Gastroesophageal sphincter (tissue), 4 donors: ENCODE measurements at places on chromosomes 12 and 14.

- no peak for ATAC-seq
Measured at GRCh38 chr14:69040353-69040752, 61.3 kb upstream of the ACTN1 start.

DNA sequence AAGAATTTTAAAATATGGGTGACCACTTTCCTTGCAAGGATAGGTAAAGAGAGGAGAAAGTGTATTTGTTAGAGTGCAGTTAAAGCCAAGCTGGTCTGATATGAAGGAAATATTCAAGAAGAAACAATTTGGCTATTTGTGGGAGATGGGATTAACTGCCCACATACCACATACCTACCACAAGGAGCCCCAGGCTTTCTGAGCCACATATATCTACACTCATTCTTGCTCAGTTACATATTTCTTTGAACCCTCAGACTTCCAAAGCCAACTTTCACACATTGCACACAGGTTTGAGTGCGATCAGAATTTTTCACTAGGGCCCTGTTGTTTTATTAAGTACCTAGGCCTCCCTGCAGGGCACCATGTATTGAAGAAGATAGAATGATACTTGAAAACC lies 330.2 kb downstream of the ZFP36L1 start:
- ATAC-seq = no peak

DNA sequence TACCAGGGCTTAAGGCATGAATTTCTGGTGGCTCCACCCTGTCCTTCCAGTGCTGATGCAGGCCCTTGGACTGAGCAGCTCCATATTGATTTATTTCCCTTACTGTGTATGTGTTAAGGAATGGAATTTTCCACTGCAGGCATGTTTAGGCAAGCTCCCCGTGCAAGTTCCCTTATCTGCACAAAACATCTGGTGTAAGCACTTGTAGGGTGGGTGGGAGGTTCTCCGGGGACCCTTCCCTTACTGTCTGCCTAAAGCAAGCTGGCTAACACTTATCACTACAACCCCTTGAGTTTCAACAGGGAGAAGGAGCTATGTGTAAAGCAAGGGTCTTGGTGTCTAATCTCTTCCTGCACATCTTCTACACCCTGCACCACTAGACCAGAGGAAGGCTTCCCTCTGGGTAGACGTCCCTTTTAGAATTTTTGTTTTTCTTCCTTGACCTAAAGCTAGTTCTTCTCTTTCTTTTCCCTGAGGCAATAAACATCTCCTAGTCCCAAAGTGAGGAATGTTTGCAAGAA lies 22.0 kb upstream of the DRAM1 start:
- no peak for ATAC-seq

- ATAC-seq = no peak
Measured at GRCh38 chr12:49232940-49233841, 31.7 kb upstream of the TUBA1C start.

- no peak for ATAC-seq
Measured at GRCh38 chr12:50765095-50765911, 1.4 kb downstream of the ATF1 start.

DNA sequence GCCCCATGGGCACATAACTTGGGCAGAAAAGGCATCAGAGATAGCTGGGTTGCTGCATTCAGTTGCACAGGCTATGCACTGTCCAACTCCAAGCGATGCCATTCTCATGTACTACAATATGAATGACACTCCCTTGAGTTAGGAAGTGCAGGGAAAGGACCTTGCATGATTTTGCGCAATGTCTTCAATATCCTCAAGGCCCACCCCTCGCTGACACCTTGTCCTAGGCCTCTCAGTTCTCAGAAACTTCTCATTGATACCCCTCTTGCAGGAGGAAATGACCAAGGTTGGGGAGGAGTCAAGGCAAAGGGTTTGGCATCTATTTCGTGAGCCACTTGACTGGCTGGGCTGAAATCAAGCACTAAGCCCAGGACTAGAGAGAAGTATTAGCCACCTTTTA lies 70.4 kb downstream of the ARL6IP4 start:
- no peak for ATAC-seq

DNA sequence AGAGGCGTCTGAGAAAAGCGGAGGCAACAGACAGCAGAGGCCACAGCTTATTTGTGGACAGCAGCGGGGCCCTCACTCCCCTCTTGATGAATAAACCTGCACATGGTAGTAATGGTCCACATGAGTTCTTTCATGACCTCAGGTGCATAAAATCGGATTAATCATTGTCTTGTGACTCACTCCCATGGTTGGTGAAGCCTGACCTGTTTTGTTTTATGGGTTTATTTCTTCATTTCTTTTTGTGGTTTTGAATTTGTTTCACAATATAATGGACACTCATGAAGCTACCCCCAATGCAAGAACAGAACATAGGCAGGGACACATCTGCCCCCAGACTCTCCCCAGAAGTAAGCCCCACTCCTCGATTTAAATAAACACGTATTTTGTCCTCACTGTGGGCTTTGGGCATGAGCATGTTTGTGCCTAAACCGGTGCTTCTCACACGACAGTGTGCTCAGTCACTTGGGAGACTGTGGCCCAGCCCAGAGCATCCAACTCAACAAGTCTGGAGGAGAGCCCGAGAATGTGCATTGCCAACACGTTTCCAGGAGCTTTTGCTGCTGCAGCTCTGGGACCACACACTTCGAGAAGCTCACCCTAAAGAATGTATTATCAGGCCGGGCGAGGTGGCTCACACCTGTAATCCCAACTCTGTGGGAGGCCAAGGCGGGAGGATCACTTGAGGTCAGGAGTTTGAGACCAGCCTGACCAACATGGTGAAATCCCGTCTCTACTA lies 116.1 kb downstream of the SCARB1 start:
- ATAC-seq = no peak

DNA sequence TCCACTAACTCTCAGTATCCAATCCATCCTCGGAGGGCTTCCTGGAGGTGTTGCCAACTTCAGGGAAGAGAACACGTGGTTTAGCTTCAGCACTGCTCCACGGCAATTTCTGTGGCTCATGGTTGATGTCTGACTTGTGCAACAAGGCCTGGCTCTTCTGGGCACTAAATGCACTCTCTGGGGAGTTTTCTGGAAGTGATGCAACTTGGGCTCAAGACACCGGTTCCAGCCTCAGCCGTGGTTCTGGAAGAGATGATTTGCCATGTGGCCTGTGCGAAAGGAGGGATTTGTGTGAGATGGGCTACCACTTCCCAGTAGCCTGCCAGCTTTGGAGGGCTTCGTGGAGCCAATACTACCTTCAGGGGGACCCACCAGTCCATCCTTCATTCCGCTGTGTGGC lies 118.6 kb upstream of the RTL1 start:
- ATAC-seq = no peak
